ENCODE measurements at places on chromosomes 6 and 20.

- no peak for DNase-seq
Observed at GRCh38 chr20:48734104-48734749, 93.6 kb downstream of the PREX1 start.

DNA sequence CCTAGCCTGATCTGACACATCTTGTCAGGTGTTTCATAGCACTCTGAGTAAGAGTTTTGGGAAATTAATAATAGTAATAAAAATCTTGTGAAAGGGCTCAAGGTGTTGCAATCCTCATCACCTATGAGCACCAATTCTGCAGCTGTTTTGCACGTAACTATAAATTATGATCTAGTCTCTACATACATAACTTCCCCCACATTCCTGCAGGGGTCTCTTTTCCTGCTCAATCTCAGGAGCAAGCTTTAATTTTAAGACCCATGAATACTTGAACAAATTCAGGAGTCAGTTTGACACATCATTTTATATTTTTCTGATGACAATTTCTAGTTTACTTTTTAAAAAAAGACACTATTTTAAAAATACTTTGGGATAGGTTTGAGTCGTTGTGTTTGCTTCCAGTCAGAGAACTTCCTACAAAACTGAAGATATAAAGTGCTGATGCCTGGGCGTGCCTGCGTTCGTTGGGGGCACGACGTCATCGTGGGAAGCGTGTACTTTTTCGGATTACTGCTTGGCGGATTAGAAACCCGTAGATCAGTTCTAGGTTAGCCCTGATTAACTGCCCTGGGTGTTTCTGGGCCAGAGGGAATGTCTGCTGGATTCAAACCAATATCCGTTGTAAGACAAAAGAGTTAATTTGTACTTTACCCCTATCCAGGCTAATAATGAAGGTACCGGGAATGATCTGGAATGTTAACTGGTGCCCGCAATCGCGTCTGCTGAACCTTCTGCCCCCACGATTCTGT lies 1.0 kb upstream of the E2F3 start:
- DNase-seq, result peak; percentile 42

GRCh38 chr20:61719691-61720347 lies 345.9 kb downstream of the TAF4 start:
- peak; percentile 30 for DNase-seq

GRCh38 chr6:97067045-97067444 lies 142.5 kb downstream of the KLHL32 start:
- no peak for DNase-seq

GRCh38 chr6:73823832-73824231 lies 127.8 kb downstream of the CD109 start:
- no peak for DNase-seq

GRCh38 chr20:16417001-16417400 lies 156.2 kb downstream of the KIF16B start:
- no peak for DNase-seq

DNA sequence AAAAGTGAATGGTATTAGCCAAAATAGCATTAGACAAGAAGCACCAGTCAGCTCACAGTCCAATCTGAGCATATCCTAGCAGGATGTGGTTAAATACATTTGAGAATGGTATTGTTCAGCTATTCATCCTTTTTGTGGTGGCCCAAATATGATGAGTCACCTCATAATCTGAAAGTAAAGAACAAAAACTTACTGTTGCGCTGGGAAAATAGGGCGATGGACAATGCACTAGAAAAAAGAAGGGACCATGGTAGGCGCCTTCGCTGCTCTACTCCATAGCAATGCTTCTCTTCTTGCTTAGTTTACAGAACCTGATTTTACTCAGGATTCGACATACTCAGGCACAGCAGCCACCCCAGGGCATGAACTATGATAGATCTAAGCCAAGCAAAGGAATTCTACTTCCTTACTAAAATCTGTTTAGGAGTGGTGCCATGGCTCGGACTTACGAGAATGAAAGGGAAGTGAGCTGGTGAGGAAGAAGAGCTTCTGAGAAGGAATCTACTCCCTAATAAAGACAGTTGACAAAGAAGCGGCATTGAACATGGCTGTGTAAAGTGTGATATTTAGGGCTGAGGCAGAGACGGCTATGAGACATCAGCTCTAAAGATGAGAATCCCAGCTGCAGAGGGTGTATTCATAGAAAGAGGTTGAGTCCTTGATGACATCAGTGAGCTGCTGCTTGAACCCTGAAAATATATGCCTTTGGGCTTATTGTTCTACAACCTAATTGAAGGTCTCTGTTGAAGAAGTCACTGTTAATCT lies 16.6 kb upstream of the FBXO9 start:
- DNase-seq, result no peak

DNA sequence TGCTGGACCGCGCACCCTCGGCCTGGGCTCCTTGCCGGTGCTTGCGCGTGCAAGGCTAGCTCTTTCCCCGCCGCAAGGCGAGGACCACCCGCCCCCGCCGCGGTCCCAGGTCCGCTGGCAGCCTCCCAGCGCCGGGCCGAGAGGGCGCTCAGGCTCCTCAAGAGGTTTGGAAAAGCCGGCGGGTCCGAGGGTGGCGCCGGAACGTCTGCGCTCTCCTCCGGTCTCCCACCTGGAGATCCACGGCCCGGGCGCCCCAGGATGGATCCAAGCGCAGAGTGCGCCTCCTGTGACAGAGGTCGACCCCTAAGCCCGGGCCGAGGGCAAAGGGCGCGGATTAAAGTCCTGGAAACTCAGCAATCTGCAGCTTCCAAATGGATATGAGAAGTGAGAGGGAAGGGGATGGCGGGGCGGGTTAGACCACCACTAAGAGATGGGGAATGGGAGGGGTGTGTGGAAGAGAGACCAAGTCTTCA lies 575 bp upstream of the MICAL1 start:
- DNase-seq, result no peak

DNA sequence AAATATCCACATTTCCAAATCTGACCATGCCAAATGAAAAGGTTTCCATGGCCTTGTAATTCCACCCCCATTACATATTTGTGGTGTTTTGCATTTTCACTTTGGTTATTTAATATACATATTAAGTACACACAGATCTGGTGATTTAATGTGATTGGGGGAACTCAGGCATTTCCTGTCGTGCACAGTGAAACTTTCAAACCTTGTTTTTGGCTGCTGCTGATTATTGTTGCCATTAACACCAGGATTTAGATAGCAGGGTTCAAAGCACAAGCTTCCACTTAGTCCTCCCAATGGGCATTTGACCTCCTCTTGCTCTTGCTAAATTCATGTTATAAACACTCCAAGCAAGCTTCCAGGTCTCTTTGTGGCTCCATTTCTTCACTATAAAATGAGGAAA lies 166.5 kb downstream of the SOBP start:
- DNase-seq, result no peak
